ENCODE measurements at places on chromosomes 3 and 15.

GRCh38 chr3:59527493-59527892 lies 477.7 kb upstream of the CFAP20DC start:
- no peak for DNase-seq

DNA sequence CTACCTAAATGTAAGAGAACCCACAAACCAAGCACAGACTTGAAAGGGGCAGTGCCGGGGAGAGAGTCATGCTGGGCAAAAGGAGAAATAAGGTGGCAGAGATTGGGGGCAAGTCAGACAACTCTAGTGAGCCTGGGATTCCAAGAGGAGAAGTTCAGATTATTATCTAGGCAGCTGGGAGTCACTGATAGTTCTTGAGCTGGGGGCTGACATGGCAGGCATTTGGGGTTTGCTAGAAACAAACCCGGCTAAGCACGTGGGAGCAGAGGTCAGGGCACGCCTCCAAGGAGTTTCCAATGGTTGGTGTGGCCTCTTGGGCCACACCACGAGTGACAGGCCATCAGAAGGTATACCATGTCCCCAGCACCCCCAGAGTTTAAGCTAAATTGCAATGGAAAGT lies 27.6 kb downstream of the SLC6A6 start:
- peak; percentile 44 for DNase-seq

DNA sequence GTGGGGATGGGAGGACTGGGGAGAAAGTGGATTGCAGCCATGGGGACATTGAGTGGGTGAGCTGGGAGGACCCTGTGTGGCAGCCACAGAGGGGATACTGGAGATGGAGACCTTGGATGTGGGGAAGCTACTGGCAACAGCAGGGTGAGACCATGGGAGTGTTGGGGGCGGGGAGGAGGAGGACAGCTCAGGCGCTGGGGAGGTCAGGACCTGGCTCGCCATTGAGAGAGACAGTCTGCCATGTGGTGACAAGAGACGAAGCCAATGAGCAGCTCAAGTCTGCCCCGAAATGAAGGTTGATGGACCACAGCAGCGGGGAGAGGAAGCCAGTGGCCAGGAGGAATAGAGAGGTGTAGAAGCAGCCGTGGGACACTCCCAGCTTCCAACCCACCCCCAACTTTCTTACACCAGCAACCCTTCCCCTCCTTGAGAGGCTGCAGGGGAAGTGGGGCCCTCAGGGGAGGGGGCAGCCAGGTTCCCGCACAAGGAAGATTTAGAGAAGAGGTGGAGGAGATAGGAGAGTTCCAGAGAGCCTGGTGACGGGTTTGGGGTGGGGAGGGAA lies 118.1 kb downstream of the ASB7 start:
- no peak for DNase-seq

DNA sequence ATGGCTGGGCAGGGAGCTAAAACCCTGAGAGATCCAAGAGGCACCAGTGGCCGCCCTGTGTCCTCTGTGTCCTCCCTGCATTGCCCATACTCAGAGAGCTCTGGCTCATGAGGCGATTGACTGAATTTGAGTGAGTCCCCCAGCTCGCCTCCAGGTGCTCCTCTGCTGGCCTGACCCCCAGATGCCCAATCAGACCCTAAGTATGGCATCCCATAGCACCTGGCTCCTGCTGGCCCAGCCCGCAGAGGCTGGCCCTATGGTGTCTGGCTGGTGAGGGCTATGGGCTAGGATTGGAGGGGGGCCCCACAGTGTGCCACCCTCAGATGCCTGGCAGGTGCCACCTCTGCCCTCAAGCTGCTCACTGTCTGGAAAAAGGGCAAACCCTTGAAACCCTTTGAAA lies 1.6 kb upstream of the TKT start:
- DNase-seq, result no peak

DNA sequence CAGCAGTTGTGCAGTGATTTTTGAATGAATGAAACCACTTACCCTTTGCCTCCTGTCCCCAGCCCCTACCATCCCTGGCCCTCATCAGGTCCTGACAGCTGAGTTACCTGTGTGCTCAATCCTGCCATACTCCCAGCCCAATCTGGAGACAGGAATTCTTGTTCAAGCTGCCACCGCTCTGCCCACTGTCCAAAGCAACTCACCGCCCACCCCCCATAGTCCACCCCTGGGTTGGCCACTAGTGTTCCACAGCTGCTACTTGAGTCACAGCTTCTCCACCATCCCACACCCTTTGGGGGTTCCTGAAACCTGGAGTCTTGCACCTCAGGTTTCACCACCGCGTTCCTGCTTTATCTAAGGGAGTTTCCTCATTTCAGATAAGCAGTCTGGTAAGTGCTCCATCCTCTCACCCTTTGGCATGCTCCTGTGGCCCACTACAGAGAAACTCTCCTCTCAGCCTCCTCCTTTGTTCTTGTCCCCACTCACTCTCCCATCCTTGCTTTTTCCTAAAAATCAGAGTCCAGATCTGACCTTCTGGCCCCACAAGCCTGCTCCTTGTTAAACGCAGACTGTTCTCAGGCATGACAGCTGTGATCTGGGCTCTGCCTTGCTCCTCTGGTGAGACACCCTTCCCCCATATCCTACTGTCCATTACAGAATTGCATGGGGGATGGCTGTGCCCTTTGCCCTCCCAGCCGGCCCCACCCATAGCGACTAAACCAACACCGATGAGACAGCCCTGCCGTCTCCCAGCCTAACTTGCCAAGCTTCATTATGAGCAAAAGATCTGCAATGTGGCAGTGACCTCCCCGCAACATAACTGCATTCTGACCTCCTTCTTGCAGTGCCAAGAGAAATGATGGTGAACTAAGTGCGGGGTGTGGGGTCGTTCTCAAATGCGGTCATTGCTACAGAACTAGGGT lies 50.0 kb downstream of the CYP19A1 start:
- no peak for DNase-seq

GRCh38 chr3:117793622-117794265 lies 1084.2 kb downstream of the TUSC7 start:
- DNase-seq, result no peak

GRCh38 chr3:110687138-110687537 lies 384.5 kb upstream of the NECTIN3 start:
- no peak for DNase-seq

DNA sequence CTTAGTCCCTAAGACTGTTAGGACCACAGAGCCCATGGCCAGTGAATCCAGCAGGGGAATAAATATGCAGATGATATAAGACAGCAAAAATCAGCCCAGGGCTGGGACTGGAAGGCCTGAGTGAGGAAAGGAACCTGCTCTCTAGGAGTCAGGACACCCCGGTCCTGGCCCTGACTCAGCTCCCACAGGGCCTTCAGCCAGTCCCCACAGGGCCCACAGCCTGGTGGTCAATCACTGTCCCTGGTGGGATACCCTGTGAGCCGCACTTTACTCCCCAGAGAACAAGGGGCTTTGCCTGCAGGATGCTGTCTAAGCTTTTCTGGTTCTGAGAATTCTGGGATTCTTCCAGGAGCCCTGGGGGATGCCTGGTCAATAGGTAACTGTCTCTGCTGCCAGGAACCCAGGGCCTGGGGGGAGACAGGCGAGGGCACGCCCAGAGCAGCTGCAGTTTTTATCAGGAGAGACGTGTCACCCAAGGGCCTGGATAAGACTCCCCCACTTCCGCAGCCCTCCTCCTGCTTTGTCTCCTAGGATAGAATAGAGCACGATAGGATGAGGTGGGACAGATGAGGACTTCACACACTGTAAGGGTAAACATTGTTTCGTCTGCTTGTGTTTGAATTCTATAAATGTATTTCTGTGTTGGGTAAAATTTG lies 49.5 kb upstream of the MCF2L2 start:
- DNase-seq, result no peak

GRCh38 chr3:123584284-123584987 lies 417 bp downstream of the HACD2 start:
- no peak for DNase-seq

DNA sequence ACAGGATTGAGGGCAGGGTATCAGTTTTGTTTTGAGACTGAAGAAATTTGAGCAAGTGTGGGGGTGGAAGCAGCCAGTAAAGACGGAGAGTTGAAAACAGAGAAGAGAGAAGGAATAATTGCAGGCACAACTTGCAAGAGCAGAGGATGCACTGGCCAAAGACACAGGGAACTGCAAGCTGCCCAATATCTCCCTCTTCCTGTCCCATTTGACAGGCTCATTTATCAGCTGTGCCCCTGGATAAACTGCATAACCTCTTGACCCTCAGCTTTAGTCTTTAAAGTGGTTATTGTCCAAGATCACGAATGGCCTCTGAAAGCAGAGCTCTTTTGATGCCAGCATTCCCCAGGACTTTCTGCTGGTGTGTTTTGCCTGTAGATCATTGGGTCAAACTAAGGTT lies 5.0 kb upstream of the RAMAC start:
- no peak for DNase-seq

- DNase-seq, result peak; percentile 71
Observed at GRCh38 chr3:184636741-184637316, 75.0 kb downstream of the MAGEF1 start.

DNA sequence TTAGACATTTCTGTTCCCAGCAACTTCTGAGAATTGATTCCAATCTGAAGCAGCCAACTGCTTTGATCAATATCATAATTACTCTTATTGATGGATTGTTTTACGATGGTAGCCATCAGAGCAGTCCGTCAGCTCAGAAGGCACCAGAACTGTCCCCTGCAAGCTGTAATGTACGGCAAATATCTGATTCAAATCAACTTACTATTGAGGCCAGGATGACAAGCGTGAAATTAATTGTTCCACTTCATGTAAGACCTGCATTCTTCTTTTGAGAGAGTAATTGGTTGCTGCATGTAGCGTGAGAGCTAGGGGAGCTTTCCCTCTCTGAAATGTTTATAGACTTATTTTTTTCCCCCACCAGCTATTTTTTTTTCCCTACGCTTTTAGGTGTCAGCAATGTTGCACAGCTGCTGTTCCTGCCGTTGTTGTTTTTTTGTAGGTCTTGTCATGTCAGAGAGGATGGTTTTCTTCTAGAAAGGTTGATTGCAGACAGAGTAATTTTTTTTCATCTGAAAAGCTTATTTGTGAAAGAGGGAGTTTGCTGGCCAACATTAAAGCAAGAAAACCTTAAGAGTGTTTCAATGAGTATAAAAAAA lies 134.9 kb downstream of the CACNA2D3 start:
- DNase-seq, result no peak

GRCh38 chr3:141788149-141788548 lies 24.9 kb downstream of the GRK7 start:
- no peak for DNase-seq

DNA sequence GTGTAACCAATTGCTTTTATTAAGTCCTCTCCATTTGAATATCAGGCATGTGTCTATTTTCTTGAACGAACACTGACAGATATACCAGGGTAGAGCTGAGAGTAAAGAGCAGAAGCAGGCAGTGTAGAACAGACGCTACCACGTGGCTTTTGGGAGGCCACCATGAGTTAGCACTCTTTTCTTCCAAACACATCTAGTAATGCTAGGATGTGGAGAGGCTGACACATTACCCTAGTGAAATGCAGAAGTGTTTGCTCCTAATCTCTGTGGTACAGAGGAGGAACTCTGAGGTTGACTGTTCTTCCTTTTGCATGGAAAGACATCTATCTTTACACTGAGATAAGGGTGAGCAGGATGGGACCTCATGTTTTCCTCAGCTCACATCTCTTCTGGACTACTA lies 216.3 kb downstream of the SATB1 start:
- peak; percentile 96 for DNase-seq

- DNase-seq, result no peak
Observed at GRCh38 chr3:184291738-184292445, 7.1 kb upstream of the PSMD2 start.

GRCh38 chr15:67927501-67928168 lies 87.8 kb upstream of the RNU6-1 start:
- no peak for DNase-seq

- DNase-seq, result no peak
Observed at GRCh38 chr3:20121088-20121487, 64.9 kb downstream of the SGO1 start.

GRCh38 chr15:70627734-70628548 lies 135.4 kb downstream of the UACA start:
- peak; percentile 85 for DNase-seq

GRCh38 chr3:119343719-119344118 lies 49.5 kb downstream of the ARHGAP31 start:
- DNase-seq, result peak; percentile 31

DNA sequence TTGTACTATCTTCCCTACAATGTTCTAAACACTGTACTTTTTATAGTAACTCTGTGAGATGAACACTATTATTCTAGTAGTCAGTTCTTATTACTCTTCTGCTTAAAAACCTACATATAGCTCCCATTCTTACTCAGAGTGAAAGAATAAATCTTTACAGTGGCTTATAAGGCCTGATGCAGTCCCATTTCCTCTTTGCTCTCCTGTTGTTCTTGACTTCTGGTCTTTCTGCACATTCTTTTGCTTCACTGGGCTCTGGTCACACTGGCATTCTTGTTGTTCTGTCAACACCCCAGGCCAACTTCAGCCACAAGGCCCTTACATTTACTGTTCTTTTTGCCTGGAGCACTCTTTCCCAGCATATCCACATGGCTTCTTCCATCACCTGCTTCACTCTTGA lies 58.2 kb upstream of the TP63 start:
- no peak for DNase-seq

DNA sequence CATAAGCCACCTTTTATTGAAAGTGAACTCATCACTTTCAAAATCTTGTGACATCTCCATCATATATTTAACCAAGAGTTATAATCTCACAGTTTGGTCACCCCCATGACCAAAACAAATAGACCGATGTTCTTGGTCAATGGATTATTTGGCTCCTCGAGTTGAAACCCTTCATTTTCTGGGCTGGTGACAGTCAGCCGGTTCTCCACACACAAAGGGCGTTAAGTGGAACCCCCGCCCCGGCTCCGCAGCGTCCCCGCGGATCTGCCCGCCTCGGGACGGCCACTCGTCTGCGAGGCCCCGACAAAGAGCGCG lies 772 bp downstream of the TSPAN3 start:
- no peak for DNase-seq

- DNase-seq, result no peak
Observed at GRCh38 chr3:37558580-37558979, 303.1 kb upstream of the CTDSPL start.
